NCI-H1092 (cell line): ENCODE measurements at places on chromosomes 3 and 15.

GRCh38 chr3:197926418-197926817, 23.6 kb upstream of the RPL35A start:
- no peak for DNase-seq

GRCh38 chr3:131174752-131175151, 148.1 kb downstream of the NEK11 start:
- DNase-seq: no peak

- no peak for DNase-seq
These were observed 65.0 kb downstream of the CCNL1 start for GRCh38 chr3:157094751-157095480.

GRCh38 chr3:172159962-172160538, 120.7 kb downstream of the FNDC3B start:
- no peak for DNase-seq

DNA sequence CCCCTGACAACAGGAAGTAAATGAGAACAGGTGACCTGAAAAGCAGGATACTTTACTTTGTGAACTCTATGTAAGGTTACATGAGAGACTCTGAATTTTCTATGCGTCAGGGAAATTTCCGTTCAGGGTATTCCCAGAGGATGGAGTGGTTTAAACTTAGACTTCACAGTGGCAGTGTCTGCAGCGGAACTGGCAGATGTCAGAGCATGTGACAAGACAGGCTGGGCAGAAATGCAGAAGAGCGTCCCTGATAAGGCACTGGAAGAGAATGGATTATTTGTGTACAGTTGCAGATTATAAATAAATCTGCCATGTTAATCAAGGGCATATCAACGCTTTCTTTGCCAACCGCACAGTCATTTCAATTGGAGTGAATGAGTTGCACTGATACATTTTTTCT, 598.4 kb upstream of the ZNF717 start:
- no peak for DNase-seq

DNA sequence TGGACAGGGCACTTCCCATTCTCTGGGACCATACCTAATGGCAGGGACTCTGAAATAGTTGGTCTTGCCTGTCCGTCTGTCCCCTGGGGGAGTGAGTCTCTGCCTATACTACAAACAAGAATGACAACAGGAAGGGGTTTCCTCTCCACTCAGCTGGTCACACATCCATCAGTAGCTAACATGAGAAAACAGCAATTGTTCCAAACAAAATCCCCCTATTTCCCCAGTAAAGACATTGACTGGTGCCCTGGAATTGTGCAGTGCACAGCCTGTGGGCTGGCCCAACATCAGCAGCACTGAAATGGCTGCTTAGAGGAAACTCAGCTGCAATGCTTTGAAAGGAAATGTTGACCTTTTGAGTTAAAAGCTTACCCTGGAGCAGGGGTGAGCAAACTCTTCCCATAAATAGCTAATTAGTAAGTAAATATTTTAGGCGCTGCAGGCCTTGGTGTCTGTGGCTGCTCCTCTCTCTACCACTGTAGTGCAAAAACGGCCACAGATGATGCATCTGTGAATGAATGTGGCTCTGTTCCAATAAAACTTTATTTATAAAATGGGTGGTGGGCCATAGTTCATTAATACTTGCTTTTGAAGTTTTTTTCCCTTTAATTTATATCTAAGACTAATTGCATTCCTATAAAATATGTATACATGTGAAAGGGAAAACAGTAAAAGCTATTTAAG, 174.3 kb downstream of the KLF13 start:
- no peak for DNase-seq

DNA sequence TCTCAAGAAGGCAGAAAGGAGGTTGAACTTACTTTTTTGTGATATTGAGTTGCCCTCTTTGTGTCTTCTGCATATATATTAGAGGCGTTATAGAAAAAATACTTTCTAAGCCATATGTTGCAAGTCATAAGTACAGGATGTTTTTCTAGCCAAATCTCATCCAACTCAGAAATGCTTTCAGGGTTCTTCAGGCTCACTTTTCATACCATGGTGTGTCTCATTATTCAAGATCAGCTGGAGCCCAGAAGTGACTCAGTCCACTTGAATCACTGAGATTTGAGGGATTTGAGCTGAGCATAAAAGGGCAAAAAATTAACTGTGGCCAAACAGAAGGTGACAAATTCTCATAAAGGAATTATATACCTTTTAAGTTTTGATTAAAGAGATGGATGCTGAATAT, 157.3 kb downstream of the WNT5A start:
- DNase-seq: no peak

DNA sequence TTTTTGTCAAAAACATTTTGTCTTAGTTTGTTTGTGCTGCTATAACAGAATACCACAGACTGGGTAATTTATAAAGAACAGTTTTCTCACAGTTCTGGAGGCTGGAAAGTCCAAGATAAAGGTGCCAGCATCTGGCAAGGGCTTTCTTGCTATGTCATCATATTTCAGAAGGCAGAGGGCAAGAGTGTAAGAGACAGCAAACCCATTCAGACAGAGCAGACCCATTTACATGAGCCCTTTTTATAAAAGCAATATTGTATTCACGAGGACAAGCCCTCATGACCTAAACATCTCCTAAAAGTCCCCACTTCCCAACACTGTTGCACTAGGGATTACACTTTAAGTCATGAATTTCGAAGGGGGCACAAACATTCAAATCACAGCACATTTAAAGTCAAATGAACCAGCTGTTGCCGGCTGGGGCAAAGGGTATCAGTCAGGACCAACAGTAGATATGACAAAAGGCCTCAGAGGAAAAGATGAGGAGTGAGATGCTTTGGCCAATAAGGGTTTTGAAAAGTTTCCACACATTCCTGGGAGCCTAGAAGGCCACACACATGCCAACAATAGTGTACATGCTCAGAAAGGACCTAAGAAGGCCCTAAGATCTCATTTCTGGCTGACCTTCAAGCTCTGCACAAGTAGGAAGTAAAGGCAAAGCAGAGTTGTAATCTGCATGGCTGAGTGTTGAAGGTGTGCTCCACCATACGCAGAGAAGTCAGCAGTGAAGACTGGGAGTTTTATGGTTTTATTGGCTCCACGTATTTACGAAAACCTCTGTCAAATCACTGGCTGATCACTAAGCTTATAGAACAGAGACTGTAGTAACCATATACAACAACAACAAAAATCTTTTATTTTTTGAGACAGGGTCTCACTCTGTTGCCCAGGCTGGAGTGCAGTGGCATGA, 37.9 kb downstream of the UQCC5 start:
- DNase-seq: no peak

DNA sequence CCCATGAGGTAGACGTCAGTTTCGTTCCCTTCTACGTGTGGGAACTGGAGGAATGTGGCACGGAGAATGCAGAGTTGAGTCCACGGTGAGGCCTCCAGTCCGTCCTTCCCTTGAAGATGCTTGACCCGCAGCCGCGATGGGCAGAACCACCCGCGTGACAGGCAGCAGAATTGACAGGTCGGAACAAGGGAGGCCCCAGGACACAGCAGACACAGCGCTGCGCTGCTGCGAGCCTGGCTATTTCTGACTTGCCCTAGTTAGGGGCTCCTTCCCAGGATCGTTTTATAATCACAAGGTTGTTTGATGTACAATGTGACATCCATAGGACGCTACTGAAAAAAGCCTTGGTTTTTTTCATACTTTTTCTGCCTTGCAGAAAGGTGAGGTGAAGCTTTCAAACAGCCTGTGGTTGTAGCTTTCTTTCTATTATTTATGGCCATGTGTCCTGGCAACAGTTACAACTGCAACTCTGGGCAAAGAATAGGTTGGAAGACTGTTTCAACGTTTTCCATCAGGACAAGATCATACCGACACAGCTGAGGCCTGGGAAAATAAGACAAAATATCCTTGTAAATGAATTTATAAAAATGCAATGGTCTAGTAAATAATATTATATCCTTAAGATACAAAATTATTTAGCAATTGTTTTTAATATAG, 9.6 kb upstream of the TMEM41A start:
- DNase-seq: no peak
